Left lung (tissue), 14 donors: ENCODE measurements at places on chromosomes 12 and 14. TPM values are rescaled to one million over a fixed set of nuclear protein-coding genes. Genes with fewer than 3 reads are reported as not detected.

FOXN4 gene
- polyA plus RNA-seq = 0.63 TPM

- DNase-seq = peak; percentile 59
Measured at GRCh38 chr14:25050269-25051150, 563 bp upstream of the STXBP6 start.

FAM222A gene
- polyA plus RNA-seq = 2.3 TPM

- no peak for DNase-seq
Measured at GRCh38 chr14:20377171-20377570, 33.7 kb downstream of the PARP2 start.

DNA sequence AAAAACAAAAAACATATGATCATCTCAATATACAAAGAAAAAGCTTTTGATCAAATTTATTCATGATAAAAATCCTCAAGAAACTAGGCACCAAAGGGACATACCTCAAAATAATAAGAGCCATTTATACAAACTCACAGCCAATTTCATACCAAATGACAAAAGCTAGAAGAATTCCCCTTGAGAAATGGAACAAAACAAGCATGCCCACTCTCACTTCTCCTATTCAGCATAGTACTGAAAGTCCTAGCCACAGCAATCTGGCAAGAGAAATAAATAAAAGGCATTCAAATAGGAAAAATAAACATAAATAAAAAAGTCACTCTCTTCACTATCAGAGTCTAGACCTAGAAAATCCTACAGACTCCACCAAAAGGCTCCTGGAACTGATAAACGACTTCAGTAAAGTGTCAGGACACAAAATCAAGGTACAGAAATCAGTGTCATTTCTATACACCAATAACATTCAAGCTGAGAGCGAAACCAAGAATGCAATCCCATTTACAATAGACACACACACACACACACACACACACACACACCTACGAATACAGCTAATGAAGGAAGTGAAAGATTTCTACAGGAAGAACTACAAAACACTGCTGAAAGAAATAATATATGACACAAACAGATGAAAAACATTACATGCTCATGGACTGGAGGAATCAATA, 1486.2 kb upstream of the SEL1L start:
- DNase-seq = no peak

DNA sequence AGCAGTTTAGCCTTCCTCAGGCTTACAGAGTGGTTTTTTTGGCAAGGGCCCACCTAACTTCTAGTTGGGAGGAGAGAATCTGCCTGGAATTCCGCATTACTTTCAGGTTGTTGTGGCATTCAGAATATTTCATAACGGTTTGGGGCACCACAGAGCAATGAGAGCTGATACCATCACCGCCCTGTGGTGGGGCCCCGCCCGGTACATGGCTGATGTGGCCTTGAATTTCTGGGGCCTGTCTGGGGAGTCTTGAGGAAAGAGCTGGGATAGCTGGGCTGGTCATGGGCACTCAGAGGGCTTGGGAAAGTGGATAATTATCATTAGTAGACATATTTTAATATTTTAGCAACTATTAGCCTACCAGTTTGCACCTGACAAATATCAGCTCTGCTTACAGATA, 4.2 kb downstream of the TESPA1 start:
- DNase-seq = no peak

GRCh38 chr12:13573698-13574321, 377.3 kb downstream of the EMP1 start:
- DNase-seq = no peak

HAL gene
- 0.91 TPM for polyA plus RNA-seq

DNA sequence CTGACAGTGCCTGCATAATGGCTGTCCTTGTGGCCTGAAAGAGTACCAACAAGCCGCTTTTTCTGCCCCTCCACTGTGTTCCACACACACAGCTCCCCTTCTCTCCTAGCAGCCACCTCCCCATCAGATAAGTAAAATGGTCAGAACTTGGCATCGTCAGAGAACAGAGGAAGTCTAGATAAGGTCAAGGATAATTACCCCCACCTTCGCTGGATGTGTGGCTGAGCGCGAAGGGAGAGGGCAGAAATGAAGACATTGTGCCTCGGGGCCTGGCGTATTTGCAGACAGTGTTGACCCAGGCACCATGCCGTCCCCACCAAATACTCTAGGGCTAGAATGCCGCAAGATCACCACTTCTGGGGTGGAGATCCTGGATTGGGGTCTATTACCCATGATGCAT, 30.6 kb downstream of the FBXO21 start:
- DNase-seq = no peak

- DNase-seq = no peak
Measured at GRCh38 chr12:124530637-124531263, 36.7 kb downstream of the NCOR2 start.

FAM186B gene
- 4.6 TPM for polyA plus RNA-seq

DNA sequence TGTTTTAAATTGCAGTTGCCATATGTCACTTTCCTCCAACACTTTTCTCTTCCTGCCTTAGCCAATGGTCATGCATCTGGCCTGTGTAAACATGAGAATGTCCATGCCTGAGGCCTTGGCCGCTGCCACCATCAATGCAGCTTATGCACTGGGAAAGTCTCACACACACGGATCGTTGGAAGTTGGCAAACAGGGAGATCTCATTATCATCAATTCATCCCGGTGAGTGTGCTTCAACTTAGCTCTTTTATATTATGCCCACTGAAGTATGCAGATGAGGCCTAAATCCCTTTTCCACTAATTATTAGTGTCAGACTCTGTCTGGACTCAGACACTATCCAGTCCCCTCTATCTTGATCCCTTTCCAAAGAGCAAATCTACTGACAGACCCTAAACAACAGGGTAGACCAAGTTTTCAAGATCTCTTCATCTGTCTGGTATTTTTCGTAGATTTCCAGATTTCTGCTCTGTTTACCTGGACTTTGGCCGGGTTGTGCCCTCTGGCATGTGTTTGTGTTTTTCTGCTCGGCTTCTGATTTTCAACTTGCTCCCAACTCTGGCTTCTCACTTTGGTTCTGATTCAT, 23.2 kb downstream of the AMDHD1 start:
- DNase-seq = no peak

DNA sequence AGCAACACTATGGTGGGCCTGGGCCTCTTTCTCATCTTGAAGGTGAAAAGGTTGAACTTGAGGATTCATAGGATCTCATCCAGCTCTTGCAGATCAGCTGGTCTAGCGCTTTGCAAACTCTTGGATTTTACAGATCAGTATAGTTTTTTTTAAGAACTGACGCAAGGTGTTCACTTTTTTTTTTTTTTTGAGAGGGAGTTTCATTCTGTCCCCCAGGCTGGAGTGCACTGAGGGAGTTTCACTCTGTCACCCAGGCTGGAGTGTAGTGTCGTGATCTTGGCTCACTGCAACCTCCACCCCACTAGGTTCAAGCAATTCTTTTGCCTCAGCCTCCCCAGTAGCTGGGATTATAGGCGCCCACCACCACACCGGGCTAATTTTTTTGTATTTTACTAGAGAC, 20.4 kb upstream of the LGMN start:
- no peak for DNase-seq

GRCh38 chr14:95300697-95301526, 18.8 kb downstream of the CLMN start:
- no peak for DNase-seq

GRCh38 chr14:94773061-94773648, 3.2 kb upstream of the GSC start:
- no peak for DNase-seq

GRCh38 chr12:39464976-39465695, 22.2 kb upstream of the KIF21A start:
- no peak for DNase-seq

DNA sequence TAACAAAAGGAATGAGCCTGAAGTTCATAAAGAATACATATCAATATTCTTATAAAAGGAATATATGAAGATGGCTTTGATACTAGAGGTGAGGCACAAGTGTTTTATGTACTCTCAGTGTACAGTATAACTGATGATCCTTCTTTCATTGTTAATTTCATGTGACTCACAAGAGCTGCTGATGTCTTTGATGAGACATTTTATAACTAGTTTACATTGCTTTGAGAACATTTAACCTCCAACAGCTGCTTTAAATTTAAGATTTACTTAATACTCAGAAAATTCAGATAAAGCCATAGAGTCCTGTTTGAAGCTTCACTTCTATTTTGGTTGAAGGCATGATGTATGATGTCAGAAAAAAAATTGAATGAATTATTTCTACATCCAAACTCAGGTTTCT, 59.8 kb downstream of the WASHC4 start:
- no peak for DNase-seq

- DNase-seq = no peak
Measured at GRCh38 chr12:53712059-53712643, 15.1 kb downstream of the CALCOCO1 start.

PARP2 gene
- polyA plus RNA-seq = 59.0 TPM

WNK1 gene
- polyA plus RNA-seq = 106 TPM

GRCh38 chr12:3256103-3256631, 179.0 kb downstream of the TSPAN9 start:
- DNase-seq = no peak

GRCh38 chr14:70000601-70001000, 121.4 kb downstream of the SMOC1 start:
- DNase-seq = no peak

RERG gene
- 14.3 TPM for polyA plus RNA-seq

SIVA1 gene
- 54.4 TPM for polyA plus RNA-seq

DNA sequence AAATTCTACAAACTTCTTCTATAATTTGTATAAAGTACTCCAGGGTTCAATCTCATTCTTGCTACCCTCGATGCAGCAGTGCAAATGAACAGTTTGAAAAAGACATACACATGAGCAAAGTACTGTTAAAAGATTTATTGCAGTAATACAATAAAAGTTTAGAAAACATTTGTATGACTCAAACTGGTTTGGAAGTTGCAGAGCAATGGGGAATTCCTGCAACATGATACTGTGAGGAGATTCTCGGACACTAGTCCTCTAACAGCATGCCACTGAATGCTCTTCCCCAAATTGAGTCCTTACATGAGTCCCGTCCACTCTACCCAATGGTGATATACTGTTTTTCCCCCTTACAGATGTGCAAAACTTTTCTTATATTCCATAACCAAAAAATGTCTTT, 45.4 kb downstream of the ATG14 start:
- no peak for DNase-seq

WNT5B gene
- 8.8 TPM for polyA plus RNA-seq

NR4A1 gene
- polyA plus RNA-seq = 12.8 TPM

- no peak for DNase-seq
Measured at GRCh38 chr14:90617961-90618360, 198.3 kb downstream of the TTC7B start.

- DNase-seq = no peak
Measured at GRCh38 chr12:114136631-114137030, 170.5 kb upstream of the RBM19 start.

NCAPD2 gene
- polyA plus RNA-seq = 95.4 TPM

LMNTD1 gene
- 1.4 TPM for polyA plus RNA-seq

- no peak for DNase-seq
Measured at GRCh38 chr14:23865502-23865901, 88.1 kb upstream of the DHRS4 start.

- no peak for DNase-seq
Measured at GRCh38 chr14:54488318-54488645, 498 bp downstream of the GMFB start.

ASB2 gene
- polyA plus RNA-seq = 2.5 TPM

GRCh38 chr14:104546591-104547309, 32.8 kb upstream of the C14orf180 start:
- no peak for DNase-seq

- DNase-seq = no peak
Measured at GRCh38 chr12:46546634-46547273, 174.2 kb upstream of the SLC38A2 start.

PLCZ1 gene
- polyA plus RNA-seq = 3.0 TPM

- DNase-seq = no peak
Measured at GRCh38 chr12:11461433-11461832, 66.1 kb upstream of the PRB2 start.
